Activated CD4-positive, alpha-beta T cell treated with anti-CD3 and anti-CD28 coated beads for 1 hour (primary cell): ENCODE measurements at places on chromosomes 4 and X.
A peak's percentile ranks its signal among the peaks of the same experiment; 100 is the strongest.

DNA sequence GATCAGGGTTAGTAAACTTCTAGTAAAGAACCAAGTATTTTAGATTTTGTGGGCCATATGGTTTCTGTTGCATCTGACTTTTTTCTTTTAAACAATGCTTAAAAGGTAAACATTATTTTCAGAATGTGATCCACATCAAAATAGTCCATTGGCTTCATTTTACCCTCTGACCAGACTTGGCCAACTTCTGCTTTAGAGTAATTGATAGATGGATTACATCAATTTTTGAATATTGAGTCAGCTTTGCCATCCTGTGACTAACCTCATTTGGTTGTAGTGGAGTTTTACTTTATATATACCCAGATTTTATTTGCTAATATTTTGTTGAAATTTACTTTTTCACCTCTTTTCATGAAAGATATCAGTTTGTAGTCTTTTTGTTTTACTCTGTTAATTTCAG lies 559.8 kb downstream of the TLL1 start:
- DNase-seq = no peak

GRCh38 chr4:17293901-17294300 lies 218.0 kb downstream of the QDPR start:
- DNase-seq = no peak

DNA sequence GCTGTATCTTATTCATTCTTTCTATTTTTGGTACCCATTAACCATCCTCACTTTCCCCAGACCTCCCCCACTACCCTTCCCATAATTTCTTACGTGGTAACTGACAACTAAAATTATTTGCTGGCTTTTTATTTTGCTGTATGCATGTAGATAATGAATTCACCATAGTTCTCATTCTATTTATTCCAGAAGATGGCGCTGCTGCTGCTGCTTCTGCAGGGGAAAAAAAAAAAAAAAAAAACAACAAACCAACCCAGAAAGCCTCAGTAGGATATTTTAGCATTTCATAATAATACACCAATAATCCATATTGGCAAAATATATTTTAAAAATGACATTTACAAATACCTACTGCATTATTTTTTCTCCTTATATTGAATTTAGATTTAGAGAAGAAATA lies 416.6 kb upstream of the MAGEB18 start:
- DNase-seq = no peak

GRCh38 chr4:188596021-188596420 lies 456.8 kb downstream of the TRIML1 start:
- DNase-seq = no peak

DNA sequence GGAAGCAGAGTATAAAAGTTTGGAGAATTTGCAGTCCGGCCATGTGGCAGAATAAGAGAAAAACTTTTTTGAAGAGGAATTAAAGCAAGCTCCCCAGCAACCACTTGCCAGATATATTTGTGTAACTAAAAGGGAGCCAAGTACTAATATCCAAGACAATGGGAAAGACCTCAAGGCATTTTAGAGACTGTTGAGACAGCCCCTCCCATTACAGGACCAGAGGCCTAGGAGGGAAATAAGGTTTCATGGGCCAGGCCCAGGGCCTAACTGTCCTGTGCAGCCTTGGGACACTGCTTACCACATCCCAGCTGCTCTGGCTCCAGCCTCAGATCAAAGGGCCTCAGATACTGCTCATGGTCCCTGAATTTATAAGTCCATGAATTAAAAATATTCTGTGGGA lies 659.4 kb downstream of the PCDH19 start:
- no peak for DNase-seq

- peak; percentile 35 for DNase-seq
Observed at GRCh38 chr4:37453281-37453998, 208.9 kb downstream of the NWD2 start.

DNA sequence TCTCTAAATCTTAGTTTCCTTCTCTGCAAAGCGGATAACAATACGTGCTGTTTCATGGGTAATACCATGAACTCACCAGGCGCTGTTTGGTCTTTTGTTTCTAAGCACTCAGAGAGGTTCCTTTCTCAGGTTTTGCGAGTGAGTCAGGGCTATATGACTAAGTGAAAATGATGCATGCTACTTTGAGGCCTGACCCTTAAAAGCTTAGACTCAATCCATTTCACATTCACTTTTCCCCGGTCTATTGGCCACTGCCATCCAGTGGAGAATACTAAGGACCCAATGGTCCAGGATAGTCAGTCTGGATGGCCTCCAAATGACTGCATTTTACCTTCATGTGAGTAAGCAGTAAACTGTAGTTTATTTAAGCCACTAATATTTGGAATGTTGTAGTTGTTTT lies 400.8 kb upstream of the SLIT2 start:
- DNase-seq = no peak

DNA sequence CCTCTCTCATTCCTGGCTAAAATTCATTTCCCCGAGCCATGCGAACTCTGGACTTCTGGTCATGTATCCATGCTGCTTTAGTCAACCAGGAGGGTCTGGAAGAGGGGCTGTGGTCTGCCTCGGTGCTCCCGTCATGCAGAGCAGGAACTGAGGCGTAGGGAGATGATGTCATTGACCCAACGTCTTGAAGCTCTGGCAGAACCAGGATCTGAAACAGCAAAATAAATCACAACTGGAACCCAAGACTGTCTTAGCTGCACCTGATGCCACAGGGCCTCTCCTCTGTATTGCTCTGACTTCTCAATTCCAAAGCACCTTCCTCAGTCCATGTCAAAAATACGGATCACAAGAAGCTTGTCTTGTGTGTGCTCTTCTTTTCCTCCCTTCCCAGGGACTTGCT lies 131.0 kb upstream of the LDB2 start:
- DNase-seq = no peak
